ENCODE measurements at places on chromosomes 2 and 18. TPM values are rescaled to one million over a fixed set of nuclear protein-coding genes. Genes with fewer than 3 reads are reported as not detected.

The LHCGR gene
- not detected for total RNA-seq

The EFR3B gene
- 0.39 TPM for total RNA-seq

The DOCK10 gene
- 6.1 TPM for total RNA-seq

The CFAP65 gene
- not detected for total RNA-seq

The LIMS4 gene
- total RNA-seq, result 20.8 TPM

The ZNF396 gene
- total RNA-seq, result 0.51 TPM

The NOL4 gene
- not detected for total RNA-seq

The TUBB8B gene
- total RNA-seq, result not detected

The KCNJ3 gene
- not detected for total RNA-seq

The MAL gene
- total RNA-seq, result not detected

The ST6GAL2 gene
- 0.63 TPM for total RNA-seq

The SCN3A gene
- 11.5 TPM for total RNA-seq

The KYNU gene
- total RNA-seq, result 0.26 TPM

The FNDC4 gene
- total RNA-seq, result 10.0 TPM

The LGALSL gene
- 3.8 TPM for total RNA-seq

The RESP18 gene
- total RNA-seq, result not detected

The LRRTM4 gene
- not detected for total RNA-seq

The LONRF2 gene
- total RNA-seq, result not detected

The SLC4A5 gene
- total RNA-seq, result 0.25 TPM

The PPP1R1C gene
- total RNA-seq, result 0.13 TPM

The SLC9A2 gene
- total RNA-seq, result not detected

The KLHL29 gene
- total RNA-seq, result 2.2 TPM

The TRAK2 gene
- 30.2 TPM for total RNA-seq

The ACOXL gene
- not detected for total RNA-seq

The FSHR gene
- not detected for total RNA-seq

The SERPINB4 gene
- total RNA-seq, result 0.13 TPM

The MAP3K19 gene
- total RNA-seq, result not detected

The GKN2 gene
- not detected for total RNA-seq

The ANKRD44 gene
- 3.6 TPM for total RNA-seq

The SCN2A gene
- total RNA-seq, result under 0.01 TPM

The ZNF236 gene
- 3.9 TPM for total RNA-seq

The UGT1A8 gene
- not detected for total RNA-seq

The SLC16A14 gene
- total RNA-seq, result 0.25 TPM

The AMER3 gene
- total RNA-seq, result not detected

The RNF125 gene
- total RNA-seq, result 4.5 TPM

The SOWAHC gene
- total RNA-seq, result 6.0 TPM

The ANKRD30BL gene
- total RNA-seq, result not detected

The SLC39A6 gene
- total RNA-seq, result 19.8 TPM

The SNX17 gene
- total RNA-seq, result 109 TPM

The GPR75 gene
- total RNA-seq, result 1.3 TPM

The HNMT gene
- total RNA-seq, result 3.0 TPM

The HOXD1 gene
- 4.6 TPM for total RNA-seq
